Cortex of kidney (tissue), 1 donor: ENCODE measurements at places on chromosomes 5 and 9.

GRCh38 chr5:81420039-81420667 lies 26.2 kb upstream of the ACOT12 start:
- DNase-seq, result no peak

DNA sequence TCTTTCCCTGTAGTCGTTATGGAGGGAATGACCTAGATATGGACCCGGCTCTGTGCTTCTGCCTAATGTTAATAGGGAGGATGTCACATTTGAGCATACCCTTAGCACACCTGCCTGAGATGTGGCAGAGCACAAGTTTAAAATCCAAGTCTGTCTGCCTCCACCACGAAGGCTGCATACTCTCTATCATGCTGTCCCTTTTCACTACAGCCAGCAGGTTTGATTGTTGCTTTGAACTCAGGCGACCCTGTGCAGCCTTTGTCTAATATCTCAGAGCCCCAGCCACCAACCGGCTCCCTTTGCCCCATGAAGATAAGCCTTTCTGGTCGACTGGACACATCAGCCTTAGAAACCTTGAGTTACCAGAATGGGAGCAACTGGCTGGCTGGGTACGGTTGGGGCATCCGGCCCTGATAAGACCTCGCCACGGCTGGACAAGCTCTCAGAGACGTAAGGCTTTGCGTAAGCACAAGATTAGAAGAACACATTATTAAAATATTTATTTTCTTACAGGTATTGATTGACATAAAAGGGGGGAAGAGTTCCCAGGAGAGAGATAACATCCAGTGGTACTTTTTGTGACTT lies 222.0 kb upstream of the TRIM32 start:
- no peak for DNase-seq

DNA sequence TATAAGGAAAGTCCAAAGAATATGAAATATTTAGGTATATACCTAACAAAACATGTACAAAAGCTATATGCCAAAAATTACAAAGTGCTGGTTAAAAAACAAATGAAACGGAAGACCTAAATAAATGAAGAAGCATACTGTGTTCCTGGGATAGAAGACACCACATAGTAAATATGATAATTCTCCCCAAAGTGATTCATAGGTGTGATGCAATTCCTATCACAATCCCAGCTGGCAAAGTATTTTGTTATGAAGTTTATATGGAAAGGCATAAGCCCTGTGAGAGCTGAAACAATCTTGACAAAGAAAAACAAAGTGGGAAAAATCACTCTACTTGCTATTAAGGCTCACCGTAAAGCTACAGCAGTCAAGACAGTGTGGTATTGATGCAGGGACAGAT lies 2.6 kb upstream of the SMIM23 start:
- no peak for DNase-seq

GRCh38 chr9:69798744-69799143 lies 21.9 kb upstream of the CFAP95 start:
- DNase-seq, result no peak

- DNase-seq, result no peak
Measured at GRCh38 chr9:114505187-114506081, at the start of gene WHRN. WHRN (minus strand) TSS chr9:114505473; CDS start chr9:114504801, 672 bp downstream.

DNA sequence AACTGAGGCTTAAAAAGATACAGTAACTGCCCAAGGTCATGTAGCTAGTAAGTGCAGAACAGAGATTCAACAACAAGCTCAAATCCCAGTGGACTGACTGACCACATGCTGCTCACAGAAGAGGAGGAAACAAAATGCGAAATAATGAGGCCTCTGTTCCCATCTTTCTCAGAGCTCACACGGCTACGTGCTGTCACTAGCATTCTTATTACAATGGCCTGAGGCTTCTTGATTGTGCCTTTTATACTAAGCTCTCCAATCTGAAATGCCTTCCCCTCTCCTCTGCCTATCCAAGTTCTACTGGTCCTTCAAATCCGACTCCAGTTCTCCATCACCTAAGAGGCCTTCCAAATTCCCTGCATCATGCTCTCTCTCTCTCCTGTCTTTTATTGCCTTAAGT lies 26.0 kb downstream of the SGTB start:
- DNase-seq, result no peak

GRCh38 chr5:100654895-100655294 lies 119.7 kb downstream of the FAM174A start:
- no peak for DNase-seq

GRCh38 chr5:175003531-175003930 lies 279.1 kb downstream of the MSX2 start:
- DNase-seq, result no peak

GRCh38 chr5:11904265-11904906 lies at the start of gene CTNND2:
CTNND2 (minus strand) TSS chr5:11904446; CDS start chr5:11903853, 593 bp downstream.
- DNase-seq, result no peak

GRCh38 chr9:110977259-110977709 lies 61.0 kb downstream of the LPAR1 start:
- no peak for DNase-seq

DNA sequence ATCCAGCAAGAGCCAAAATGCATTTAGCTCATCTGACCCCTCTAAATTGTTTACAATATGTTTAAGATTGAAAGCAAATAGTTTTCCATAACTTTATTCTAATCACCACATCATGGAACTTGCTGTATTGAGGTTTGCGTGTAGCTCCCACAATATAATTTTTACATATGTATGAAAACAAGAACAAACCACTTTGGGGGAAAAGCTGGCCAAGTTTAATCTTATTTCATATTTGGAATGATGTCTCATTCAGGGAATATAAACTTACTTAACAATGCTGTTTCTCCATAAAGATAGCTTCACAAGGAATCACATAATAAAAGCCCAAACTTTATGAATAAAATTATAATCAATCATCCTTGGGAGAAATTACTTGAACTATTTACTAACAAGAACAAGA lies 194.6 kb upstream of the PCSK5 start:
- no peak for DNase-seq

DNA sequence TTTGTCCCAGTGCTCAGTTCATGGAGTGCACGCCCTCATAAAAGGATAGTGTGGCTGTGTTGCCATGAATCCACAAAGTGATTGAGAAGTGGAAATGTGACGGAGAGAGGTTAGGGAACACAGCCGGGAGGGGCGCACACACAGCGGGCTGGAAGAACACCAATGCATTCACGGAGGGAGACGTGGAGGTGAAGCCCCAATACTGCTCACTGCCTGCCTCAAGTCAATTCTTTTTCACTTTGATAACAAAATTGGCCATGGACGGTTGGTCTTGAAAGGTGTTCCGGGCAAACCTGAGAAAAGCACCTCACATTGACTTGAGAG lies 424.1 kb downstream of the MED10 start:
- no peak for DNase-seq

DNA sequence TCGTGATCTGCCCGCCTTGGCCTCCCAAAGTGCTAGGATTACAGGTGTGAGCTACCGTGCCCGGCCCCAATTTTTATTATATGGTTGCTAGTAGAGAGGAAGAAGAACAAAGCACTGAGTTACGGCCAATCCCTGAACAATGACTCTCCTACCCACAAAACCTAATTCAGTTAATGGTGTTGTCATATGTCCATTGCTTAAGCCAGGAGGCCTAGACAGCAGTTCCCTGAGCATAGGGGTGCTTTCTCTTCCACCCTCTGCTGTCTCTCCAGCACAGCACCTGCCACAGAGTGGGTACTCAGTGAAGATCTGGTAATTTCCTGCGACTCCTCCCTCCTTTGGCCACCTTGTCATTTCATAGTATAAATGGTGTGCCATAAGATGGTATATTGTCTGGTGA lies 21.4 kb upstream of the LTC4S start:
- no peak for DNase-seq

- DNase-seq, result no peak
Measured at GRCh38 chr9:87707805-87708506, 18.0 kb upstream of the CTSL start.

DNA sequence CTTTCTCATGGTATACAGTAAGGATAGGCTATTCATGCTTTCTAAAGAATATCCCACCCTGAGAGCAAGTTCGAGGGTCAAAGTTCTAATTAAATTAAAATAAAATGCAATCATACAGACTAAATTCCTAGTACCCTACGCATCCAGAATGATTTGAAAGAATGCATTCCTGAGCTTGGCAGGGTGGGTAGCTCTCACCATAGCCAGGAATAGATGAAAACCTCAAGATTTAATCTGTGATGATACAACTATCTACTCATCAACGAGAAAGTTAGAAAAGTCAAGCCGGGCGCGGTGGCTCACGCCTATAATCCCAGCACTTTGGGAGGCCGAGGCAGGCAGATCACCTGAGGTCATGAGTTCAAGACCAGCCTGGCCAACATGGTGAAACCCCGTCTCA lies 32.3 kb downstream of the SERINC5 start:
- no peak for DNase-seq

GRCh38 chr5:2740051-2740875 lies 11.2 kb downstream of the IRX2 start:
- no peak for DNase-seq

DNA sequence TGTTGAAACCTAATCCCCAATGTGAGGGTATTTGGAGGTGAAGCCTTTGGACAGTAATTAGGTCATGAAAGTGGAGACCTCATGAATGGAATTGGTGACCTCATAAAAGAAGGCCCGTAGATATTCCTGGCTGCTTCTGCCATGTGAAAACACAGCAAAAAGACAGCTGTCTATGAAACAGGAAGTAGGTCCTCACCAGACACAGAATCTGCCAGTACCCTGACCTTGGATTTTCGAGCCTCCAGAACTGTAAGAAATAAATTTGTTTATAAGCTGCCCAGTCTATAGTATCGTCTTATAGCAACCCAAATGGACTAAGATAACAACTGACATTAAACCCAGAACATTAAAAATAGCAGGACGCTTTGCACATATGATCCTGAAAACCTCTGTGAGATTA lies 371.1 kb downstream of the SPOCK1 start:
- no peak for DNase-seq

DNA sequence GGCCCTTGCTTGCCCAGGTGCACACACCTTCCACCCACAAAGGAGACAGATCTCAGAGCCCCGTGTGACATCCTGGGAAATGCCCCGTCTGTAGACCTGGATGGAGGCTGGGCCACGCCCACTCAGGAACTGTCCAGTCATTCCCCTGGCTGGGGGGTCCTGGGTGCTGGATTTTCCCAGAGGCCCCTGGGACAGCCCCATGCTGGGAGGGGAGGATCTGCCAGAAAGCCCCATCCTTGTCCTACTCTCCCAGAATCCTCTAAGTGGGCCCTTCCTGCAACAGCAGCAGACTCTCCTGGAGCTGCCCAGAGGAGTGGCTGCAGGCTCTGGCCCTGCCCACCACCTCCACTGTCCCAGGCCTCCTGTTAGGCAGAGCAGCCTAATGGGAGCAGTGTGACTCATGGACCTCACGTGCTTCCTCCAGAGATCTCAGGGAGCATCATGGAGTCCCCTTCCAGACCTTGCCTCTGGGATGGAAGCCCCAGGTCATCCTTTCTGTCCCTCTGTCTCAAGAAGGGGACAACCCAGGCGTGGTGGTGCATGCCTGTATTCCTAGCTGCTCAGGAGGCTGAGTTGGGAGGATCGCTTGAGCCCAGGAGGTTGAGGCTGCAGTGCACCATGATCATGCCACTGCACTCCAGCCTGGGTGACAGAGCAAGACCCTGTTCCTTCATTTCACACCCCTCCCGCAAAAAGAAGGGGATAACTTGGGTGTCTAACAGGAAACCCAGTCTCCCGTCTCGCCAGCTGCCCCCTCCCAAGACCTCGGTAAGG lies 51.7 kb downstream of the JADE2 start:
- DNase-seq, result no peak

- no peak for DNase-seq
Measured at GRCh38 chr5:33890131-33891032, 1.4 kb downstream of the ADAMTS12 start.

GRCh38 chr9:17059465-17059864 lies 75.4 kb upstream of the CNTLN start:
- DNase-seq, result no peak

DNA sequence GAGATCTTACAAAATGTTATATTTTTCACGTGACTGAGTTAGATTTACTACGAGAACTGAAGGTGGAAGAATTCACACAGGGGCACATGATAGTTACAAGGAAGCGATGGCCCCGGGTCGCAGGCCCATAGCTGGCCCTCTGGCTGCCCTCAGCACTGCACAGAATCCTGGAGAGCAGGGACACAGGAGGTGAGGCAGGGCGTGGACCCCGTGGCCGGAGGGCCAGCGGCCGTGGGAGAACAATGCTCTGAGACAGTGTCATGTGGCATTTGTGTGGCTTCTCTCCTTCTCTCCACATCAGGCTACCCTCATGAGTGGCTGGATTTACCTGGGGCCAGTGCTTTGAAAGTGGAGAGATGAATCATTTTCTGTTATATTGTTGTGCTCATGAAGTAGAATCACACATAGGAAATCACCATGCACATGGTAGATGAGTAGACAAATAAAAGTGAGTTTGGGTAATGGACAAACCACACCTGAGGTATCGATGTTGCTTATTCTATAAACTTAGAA lies 89.5 kb downstream of the ICE1 start:
- DNase-seq, result no peak

DNA sequence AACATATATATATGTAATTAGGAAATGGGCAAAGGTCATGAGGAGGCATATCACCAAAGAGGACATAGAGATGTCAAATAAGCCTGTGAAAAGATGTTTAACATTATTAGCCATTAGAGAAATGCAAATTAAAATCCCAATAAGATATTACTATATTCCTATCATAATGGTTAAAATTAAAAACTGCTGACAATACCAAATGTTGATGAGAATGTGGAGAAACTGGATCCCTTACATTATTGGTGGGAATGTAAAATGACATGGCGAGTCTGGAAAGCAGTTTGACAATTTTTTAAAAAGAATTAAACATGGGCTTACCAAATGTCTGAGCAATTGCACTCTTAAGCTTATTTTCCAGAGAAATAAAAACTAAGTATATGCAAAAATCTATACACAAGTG lies 1821.6 kb upstream of the C9orf72 start:
- DNase-seq, result no peak

DNA sequence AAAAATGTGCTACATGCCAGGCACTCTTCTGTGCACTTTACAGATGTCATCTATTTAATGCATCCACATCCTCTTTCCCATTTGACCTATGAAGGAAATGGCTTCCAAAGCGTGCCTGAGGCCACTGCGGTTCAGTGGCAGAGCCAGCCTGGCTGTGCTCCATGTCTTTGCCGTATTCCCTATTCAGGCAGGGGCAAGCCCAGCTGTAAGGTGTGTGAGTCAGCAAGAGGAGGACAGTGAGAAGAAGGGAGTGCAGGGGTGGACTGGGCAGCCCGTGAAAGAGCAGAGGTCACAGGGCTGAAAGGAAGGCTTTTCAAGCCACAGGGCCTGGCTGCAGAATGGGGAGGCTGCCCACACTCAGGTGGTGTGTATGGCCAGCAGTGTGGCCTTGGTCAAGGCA lies 91.7 kb downstream of the HRH2 start:
- no peak for DNase-seq

DNA sequence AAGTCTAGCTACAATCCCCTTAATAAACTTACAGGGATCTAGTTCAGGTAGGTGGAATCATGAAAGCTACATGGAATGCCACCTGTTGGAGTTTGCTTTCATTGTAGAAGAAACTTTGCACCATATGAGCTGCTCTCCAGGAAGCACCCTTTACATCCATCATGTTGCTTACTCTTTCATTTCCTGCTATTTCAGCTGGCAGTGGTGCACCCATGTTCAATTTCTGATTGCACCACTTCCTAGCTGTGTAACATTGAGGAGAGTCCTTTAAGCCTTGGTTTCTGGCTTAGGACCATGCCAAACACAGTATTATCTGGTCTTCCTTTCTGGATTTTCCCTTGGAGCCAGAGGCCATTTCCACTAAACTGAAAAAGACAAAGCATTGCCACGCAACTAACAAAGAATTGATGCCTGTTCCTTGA lies 123.3 kb upstream of the SLC12A2 start:
- no peak for DNase-seq

- no peak for DNase-seq
Measured at GRCh38 chr5:35356725-35357124, 126.4 kb upstream of the PRLR start.
